IMR-90 (cell line): ENCODE measurements at places on chromosomes 1 and 21.

- no peak for DNase-seq
These were observed 2.6 kb upstream of the ABCB10 start for GRCh38 chr1:229561141-229561540.

GRCh38 chr1:216549796-216550195 is 126.5 kb upstream of the USH2A start:
- DNase-seq = no peak

- DNase-seq = no peak
These were observed 1.2 kb upstream of the IFFO2 start for GRCh38 chr1:18957532-18958300.

GRCh38 chr21:41635874-41636273 is 127.9 kb upstream of the TMPRSS2 start:
- DNase-seq = no peak

DNA sequence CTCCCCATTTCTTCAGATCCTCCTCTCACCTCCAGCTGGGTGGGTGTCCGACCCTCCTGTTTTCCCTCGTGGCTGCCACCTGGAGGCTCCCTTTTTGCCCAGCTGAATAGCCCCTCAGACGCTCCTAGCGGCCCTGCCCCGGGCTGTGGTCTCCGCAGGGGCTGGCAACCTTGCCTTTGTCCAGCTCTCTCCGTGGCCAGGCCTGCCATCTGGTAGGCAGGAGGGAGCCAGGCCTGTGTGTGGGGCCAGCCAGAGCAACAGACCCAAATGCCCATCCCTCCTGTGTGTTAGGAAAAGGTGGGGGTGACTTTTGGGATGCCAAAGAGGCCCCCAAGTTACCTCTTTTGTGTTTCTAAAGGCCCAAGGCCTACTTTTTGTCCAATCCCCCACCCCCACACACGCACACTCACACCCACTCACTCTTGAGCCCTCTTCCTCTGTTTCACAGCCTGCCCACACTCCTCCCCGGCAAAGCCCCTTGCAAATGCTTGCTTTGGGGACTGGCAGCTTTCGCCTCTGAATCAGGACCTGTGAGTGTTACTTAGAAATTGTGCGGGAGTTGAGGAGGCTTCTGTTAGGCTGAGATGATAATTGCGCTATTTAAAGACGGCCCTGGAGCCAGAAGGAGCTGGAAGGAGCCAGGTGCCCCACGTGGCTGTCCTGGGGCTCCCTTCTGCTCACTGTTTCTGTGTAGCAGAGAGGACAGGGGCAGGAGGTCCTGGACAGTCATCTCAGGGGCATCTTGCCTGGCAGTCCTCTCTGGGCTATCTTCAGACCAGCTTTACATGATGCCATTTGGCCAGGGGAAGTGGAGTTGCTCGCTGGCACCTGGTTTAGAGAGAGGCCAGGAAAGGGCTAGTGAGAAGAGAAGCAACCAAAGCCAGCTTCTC is 9.1 kb downstream of the PPFIA4 start:
- DNase-seq = no peak

DNA sequence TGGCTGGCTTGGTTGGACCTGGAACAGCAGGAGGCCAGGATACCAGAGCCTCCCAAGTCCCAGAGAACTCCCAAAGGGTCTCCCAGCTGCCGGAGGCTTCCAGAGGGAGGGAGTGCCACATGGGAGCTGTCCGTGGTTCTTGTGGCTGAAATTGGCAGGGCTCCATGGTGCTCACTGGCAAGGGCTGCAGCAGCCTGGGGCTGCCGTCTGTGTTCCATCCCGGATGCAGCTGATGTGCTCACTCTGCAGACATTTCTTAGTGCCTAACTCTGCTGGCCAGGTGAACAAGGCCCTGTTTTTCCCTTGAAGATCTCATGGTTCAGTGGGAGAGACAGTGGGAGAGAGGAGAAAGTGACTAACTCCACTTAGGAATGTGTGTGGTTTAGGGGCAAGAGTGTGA is 261.1 kb downstream of the CAMTA1 start:
- peak; percentile 77 for DNase-seq

GRCh38 chr21:16577975-16578374 is 848.2 kb downstream of the USP25 start:
- DNase-seq = no peak

DNA sequence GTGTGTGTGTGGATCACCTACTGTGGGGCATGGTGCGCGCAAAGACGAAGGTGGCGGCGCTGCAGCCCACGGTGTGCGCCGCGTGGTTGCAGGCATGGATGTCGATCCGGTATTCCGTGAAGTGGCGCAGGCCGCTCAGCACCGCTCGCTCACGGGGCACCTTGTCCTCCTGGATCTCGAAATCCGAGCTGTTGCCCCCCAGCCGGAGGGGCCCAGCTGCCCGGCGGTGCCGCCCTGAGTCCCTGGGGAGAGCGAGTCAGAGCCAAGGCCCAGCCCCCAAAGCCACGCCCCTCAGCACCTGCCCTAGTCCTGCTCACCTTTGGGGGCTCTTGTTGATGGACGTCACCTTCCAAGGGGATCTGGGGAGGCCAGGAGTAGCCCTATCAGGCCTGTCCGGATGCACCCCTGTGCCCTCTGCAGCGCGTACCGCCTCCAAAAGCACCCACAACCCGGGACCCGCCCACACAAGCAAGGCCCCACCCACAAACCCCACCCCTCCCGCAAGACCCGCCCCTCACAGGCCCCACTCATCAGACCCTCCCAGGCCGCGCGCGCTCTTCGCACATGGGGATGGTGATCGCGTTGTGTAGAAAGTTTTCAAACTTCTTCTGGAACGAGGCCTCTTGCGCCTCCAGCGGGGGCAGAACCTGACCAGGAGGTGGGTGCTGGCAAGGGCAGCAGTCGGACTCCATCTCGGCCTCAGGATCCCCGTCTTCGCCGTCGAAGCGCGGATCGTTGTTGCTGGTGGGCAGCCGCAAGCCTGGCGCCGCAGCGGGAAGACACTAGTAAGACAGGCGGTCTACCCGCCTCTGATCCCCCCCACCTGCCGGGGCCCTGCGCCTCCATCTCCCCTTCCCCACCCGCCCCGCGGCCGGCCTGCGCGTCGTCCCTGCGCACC is 13.6 kb downstream of the INSRR start:
- DNase-seq = no peak

DNA sequence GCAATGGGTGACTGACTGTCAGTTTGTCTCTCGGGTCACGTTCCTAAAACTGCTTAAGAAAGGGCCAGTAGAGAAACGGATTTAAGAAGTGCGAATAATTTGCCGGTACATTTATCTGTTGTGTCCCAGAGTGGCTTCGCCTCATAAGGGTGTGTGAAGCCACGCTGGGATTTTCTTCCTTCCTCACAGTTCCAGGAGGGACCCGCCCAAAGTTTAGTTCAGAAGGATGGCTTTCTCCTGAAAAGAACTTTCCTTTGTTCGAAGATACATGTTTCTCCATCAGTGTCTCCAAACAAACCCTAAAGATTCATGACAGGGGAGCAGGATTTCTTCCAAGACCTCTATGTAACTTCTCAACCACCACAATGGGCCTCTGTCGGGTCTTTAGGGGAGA is 49.8 kb downstream of the ADAMTS1 start:
- no peak for DNase-seq

DNA sequence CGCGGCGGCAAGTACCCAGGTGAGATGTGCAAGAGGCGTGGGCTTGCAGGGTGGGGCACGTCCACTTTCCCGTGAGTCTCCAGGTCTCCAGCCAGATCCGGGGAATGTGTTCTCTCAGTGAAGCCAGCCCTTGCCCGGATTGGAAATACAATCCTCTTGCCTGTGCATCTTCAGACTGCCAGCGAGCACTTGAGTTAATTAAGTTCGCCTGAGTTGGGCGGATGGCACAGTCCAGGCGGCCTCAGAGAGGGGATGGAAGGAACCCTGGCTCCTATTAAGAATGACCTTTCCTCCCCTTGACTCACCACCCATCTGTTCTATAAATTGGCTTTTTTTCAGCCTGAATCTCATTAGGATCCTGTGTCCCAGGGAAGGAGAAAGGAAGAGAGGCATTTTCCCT is 33.3 kb upstream of the CNTN2 start:
- no peak for DNase-seq

GRCh38 chr1:226401355-226402303 is 6.3 kb downstream of the PARP1 start:
- no peak for DNase-seq
